Breast epithelium (tissue), 4 donors: ENCODE measurements at places on chromosomes 11 and 22. TPM values are rescaled to one million over a fixed set of nuclear protein-coding genes. Genes with fewer than 3 reads are reported as not detected.

The RIN1 gene
- total RNA-seq = 5.2 TPM

The LAYN gene
- 2.1 TPM for total RNA-seq

The GSTT2 gene
- not detected for total RNA-seq

- no peaks in the 10 kb centered on the region for H3K27me3 ChIP-seq
- H3K27ac ChIP-seq = no peak overlapping the region
- H3K4me1 ChIP-seq = no peaks in the 10 kb centered on the region
- no peak for DNase-seq
Observed at GRCh38 chr22:25930083-25930482, 188.1 kb downstream of the MYO18B start.

GRCh38 chr11:2156416-2157182 lies 4.4 kb downstream of the INS start:
- H3K27me3 ChIP-seq = peaks cover 36% of the 10 kb centered on the region
- no peak overlapping the region for H3K27ac ChIP-seq
- DNase-seq = peak; percentile 55
- H3K36me3 ChIP-seq = no peaks in the 10 kb centered on the region
- no peaks in the 10 kb centered on the region for H3K4me1 ChIP-seq
- H3K4me3 ChIP-seq = no peak overlapping the region

GRCh38 chr22:49216579-49216978 lies 611.1 kb downstream of the BRD1 start:
- H3K4me1 ChIP-seq = no peaks in the 10 kb centered on the region
- H3K27ac ChIP-seq = no peak overlapping the region
- no peaks in the 10 kb centered on the region for H3K27me3 ChIP-seq
- no peak overlapping the region for H3K4me3 ChIP-seq

DNA sequence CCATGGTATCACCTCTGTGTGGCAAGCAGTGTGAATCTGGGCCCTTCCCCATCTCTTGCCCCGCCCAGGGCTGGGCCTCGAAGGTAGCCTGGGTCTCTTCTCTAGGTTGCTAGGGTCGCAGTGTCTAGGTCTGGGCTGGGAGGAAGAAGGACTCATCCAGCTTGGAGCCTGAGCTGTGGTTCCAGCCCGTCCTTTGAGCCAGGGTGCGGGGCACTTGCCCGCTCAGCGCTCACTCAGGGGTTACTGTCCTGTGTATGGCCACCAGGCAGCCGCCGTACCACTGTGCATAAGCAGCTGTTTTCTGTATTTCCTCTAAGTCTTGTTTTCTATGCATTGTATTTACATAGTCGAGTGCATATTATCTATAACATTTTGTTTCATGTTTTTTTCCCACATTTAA lies 160.9 kb downstream of the TBC1D22A start:
- H3K4me3 ChIP-seq = no peak overlapping the region
- H3K27ac ChIP-seq = no peak overlapping the region
- no peaks in the 10 kb centered on the region for H3K4me1 ChIP-seq
- H3K27me3 ChIP-seq = no peaks in the 10 kb centered on the region
- DNase-seq = no peak

GRCh38 chr11:63623513-63624140 lies 9.4 kb upstream of the PLAAT3 start:
- peak overlapping the region; percentile 66 for H3K27ac ChIP-seq
- no peaks in the 10 kb centered on the region for H3K4me1 ChIP-seq
- DNase-seq = no peak
- no peaks in the 10 kb centered on the region for H3K27me3 ChIP-seq
- no peak overlapping the region for H3K4me3 ChIP-seq
